Stimulated activated CD8-positive, alpha-beta memory T cell treated with anti-CD3 and anti-CD28 coated beads, Interleukin-7, amount 100 ng/mL, for 1 hour (primary cell): ENCODE measurements at places on chromosomes 1 and 21.

DNA sequence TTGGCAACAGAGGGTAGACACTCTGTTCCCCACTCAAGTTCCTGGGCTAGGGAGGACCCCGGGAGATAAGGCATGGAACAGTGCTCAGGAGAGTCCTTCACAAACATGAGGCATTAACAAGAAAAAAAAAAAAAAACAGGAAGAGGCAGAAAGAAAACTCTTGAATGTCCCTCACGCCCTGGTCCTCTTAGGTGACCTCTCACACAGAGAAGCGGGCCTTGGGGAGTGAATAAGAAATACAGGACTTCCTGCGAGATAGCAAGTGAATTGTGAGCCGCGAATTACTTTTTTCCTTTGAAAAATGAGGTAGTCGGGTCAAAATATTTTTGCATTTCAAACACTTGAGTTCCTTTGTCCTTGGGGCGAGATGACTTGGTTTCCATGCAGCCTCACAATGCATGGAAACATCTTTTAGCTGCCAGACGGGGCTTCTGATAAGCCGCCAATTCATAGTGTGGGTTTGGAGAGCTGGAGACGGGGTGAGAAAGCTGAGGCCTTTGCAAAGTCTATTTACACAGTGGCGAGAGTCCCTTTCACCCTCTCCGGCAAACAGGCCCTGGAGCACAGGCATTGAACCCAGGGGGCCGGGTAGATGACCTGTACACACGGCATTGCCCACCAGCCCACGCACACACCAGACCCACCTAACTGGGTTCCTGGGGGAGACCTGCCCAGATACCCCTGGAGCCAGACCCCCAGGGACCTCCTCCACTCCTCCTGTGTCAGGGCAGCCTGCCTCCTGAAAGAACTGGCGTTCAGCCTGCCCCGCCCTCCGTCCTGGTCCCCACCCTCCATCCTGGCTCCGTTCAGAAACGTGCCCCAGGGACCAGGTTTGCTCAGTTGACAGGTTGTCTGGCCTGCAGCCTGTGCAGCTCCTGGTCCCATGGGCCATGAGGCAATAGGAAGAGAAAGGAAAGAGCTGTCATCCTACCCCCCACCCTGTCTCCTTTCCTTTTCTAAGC, 192.3 kb downstream of the PRDM16 start:
- no peak for DNase-seq

DNA sequence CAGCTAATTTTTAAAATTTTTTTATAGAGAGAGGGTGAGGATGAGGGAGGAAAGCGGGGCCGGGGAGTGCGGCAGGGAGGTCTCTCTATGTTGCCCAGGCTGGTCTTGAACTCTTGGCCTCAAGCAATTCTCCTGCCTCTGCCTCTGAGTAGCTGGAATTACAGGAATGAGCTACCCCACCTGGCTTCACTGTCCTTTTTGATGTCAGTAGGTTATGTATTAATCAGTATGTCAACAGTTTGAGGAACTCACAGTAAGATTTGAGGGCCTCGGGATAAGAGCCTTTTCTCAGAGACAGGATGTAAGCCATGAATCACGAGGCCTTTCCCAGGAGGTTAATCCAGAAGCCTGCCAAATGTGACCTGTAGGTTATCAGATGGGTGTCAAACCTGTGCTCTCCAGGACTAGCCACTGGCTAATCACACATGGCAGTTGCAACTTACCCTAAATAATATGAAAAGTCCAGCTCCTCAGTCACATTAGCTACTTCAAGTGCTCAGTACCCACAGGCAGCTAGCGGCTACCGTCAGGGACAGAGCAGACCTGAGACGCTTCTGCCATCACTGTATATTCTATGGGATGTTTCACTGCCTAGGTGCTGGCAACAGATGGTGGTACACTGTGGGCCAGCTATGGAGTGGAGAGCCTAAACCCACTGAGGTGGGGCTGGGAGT, 33.1 kb downstream of the TRIM67 start:
- no peak for DNase-seq

- DNase-seq, result no peak
Measured at GRCh38 chr1:234681065-234681464, 71.1 kb upstream of the IRF2BP2 start.

DNA sequence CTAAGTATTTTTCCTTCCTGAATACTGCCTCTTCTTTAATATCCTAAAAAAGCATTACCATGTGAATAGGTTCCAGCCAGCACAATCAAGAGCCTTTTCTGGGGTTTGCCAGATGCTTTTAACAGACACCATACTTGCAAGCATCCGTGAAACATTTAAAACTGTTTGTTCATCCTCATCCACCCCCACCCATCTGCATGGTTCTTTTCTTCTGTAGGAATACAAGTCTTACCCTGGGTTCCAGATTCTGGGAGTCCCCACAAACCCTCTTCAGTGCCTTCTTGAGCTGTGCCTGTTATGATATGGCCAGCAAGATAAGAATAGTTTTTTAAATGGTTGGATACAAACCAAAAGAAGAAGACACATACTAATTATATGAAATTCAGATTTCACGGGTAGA, 354.9 kb upstream of the PLXNA2 start:
- no peak for DNase-seq

DNA sequence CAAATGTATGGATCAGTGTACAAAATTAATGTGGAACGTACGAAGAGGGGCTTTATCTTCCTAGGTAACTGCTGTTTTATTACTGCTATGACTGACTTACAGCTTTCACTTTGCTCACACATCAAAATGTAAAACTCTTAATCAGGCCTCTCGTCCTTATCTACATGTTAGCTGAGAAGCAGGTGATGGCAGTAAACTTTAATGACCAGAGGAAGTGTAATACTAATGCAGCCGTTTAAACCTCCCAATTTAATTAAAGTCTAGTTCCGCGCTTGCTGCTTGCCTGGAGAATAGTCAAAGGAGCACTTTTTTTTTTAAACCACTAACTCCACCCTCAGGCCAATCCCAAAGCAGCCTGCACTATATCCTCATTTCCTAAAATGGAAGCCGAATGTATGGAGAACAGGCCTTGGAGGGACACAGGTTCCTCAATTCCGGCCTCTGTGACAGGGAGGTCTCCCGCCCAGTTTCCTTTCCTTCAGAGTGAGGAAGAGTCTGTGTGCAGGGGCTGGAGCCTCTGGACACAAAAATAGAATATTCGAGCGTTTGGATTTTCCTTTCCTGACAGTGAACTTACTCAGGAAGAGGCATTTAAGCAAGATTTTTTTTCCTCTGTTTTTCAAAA, 36.7 kb upstream of the RASAL2 start:
- DNase-seq, result no peak

DNA sequence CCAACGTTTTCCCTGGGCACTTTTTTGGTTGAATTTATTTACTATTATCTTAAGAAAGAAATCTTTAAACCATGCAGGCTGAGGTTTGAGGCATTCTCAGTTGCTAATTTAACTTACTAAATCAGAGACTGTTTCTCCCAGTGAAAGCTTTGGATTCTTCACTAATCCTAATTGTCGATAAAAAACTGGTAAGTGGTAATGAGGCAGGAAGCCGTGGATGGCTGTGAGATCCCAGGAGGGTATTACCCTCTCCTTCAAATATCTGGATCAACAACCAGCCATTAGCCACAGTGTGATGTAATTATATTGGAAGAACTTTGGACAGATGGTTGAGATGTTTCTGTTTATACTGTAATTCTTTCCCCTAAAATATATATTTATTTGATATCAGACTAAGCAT, 485.0 kb downstream of the DISC1 start:
- no peak for DNase-seq

GRCh38 chr1:235051521-235051920, 77.1 kb downstream of the TOMM20 start:
- DNase-seq, result no peak

- DNase-seq, result no peak
Measured at GRCh38 chr1:181113059-181113641, 24.6 kb downstream of the IER5 start.

DNA sequence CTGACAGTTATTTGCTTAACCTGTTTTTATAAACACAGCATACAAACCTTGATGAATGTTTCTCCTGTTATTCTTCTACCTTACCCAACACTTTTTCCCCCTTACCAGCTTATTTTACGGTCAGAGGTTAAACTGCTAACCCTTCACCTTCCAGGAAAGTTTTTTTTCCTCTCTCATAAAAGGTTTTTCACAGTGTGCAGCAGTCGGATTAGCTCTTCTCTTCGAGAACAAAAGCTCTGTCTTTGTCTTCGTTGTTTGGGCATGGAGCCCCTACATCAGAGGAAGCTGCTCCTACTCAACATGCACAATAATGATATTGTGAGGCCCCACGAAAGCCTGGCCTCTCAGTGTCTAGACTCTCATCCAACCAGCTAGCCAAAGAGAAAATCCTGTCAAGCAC, 42.0 kb downstream of the DENND1B start:
- no peak for DNase-seq

DNA sequence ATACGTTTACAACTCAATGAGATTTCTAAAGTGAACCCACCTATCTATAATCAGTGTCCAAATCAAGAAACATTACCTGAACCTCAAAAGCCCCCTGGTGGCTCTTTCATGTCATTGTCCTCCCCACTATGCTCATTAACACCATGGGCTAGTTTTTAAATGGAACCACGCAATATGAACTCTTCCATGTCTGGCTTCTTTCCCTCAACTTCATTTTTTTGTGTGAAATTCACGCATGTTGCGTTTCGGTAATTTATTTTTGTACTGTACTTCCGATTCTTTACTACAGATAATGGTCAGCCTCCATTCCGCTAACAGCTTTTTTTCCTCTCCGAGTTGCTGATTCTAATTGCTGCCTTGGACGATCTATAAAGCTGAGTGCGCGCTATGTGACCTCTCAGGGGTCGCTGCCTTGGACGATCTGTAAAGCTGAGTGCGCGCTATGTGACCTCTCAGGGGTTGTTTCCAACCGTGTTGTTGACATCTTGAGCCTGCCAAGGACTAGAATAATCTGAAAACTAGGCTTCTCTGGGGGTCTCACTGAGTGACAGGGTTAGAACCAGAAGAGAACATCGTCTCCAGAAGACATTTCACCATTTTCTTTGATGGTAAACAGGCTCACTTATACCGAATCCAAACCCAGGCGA, 1.1 kb upstream of the CACYBP start:
- peak; percentile 7 for DNase-seq

GRCh38 chr21:36436829-36437744, 42.8 kb downstream of the CLDN14 start:
- DNase-seq, result no peak

DNA sequence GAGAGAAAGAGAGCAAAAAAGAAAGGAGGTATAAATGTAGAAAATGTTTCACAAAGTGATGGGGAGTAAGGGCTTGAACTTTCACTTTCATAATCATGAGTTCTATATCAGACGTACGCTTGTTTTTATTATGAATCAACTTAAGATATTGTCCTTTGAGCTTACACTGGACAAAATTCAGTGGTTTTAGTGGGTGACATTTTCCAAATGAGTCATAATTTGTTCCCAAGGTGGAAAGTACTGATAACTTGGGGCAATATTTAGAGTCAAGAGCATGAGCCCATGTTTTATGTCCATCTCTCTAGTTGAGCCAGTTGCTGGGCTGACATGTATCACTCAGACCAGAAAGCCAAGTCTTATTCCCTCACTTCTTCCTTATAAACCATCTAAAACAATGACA, 161.6 kb downstream of the CHRM3 start:
- no peak for DNase-seq

DNA sequence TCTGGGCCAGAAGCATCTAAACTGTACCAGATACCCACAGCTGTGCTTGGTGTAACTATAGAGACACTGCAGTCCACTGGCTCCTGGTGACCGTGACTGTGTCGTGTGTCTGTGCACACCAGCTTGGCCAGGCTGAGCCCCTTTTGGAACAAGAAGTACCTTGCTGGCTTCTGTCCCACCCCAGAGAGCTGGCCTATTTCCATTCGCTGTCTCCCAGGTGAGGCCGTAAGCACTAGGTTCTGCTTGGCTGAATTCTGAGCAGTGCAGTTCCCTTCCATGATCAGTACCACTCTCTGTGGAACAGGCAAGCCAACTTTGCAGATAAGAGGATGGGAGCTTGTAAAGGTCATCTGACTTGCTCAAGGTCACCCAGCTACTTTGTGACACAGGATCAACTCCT, 119.9 kb upstream of the DNAH14 start:
- DNase-seq, result no peak

GRCh38 chr1:22318279-22318981, 133.2 kb upstream of the ZBTB40 start:
- DNase-seq, result no peak

- peak; percentile 18 for DNase-seq
Measured at GRCh38 chr1:68116643-68117235, 66.3 kb upstream of the DIRAS3 start.

DNA sequence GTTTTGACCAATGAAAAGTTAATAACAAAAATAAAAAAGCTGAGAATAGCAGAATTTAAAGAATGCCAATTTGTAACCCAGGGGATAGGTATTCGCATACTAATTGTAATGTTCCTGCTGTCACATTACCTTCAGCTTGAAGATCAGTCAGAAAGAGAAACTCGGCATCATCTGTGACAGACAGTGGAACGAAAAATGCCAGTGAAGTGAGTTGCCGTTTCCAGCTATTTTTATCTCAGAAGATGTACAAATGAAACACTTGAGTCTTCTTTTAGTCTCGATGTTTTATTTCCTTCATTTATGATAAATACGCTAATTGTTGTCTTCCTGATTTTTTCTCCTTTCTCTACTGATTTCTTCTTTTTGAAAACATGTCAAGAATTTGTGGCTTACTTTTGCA, 26.1 kb downstream of the RGS21 start:
- DNase-seq, result no peak
